Germinal center (tissue), 1 donor: ENCODE measurements at places on chromosomes 5 and 9.

- DNase-seq = no peak
Measured at GRCh38 chr9:20477940-20478620, 144.2 kb downstream of the MLLT3 start.

DNA sequence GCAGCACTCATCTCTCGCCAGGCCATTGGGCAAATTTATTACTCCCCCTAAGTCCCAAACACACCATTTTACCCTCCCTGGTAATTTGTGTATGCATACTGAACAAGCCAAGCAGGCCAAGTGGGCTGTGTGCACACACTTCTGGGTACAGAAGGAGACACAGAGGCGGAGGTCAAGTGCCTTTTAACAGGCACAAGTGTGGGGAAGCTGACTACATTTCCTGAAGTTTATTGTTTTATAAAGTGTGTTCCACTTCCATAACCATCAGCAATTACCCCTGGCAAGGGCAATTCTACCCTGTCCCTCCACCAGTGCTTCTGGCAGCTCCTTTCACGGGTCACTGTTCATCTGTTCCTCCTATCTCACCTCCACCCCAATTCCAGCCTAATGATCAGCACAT lies 93.9 kb downstream of the SETX start:
- DNase-seq = no peak

DNA sequence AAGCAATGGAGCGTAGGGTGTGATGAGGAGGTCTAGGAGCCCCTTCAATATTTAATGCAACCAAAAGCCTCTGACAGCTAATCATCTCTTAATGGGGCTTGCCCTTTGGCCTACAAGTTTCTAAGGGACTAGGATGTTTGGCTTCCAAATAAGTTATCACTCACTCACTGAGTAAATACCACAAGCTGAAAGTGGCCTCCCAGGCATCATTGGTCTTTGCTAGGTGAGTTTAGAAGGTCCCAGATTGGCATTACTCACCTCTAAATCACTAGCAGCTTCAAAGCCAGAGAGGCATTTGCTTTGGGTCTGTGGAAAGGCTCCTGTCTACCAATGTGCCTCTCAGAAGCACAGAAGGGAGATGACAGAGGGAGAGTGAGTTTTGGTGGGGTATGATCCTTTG lies 344.2 kb downstream of the NTRK2 start:
- no peak for DNase-seq

DNA sequence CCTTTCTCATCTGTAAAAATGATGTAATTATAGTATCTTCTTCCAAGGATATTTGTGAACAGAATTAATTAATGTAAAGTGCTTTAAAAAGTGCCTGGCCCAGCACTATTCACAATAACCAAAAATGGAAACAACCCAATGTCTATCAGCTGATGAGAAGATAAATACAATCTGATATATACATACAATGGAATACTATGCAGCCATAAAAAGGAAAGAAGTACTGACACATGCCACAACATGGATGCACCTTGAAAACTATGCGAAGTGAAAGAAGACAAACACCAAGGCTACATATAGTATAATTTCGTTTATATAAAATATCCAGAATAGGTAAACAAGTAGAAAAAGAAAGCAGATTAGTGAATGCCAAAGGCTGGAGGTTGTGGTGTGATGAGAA lies 24.1 kb downstream of the DPYSL3 start:
- DNase-seq = no peak

DNA sequence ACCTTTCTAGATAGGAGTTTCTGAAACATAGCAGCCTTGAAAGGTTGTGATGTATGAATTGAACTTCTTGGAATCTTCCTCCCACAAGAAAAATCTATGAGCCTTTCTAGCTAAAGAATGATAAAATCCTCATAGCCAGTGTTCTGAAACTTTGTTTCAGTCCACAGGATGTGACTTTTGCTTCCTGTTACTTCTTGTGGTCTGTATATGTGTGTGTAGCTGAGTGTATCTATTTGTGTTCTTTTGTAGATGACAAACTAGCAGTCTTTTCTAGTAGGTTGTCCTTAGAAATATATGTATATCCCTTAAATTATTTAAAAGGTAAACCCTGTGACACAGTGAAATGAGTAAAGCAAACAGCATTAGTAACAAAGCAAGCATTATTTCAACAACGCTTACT lies 188.8 kb downstream of the MRPS30 start:
- no peak for DNase-seq

- no peak for DNase-seq
Measured at GRCh38 chr5:82106756-82107155, 134.9 kb downstream of the ATG10 start.

DNA sequence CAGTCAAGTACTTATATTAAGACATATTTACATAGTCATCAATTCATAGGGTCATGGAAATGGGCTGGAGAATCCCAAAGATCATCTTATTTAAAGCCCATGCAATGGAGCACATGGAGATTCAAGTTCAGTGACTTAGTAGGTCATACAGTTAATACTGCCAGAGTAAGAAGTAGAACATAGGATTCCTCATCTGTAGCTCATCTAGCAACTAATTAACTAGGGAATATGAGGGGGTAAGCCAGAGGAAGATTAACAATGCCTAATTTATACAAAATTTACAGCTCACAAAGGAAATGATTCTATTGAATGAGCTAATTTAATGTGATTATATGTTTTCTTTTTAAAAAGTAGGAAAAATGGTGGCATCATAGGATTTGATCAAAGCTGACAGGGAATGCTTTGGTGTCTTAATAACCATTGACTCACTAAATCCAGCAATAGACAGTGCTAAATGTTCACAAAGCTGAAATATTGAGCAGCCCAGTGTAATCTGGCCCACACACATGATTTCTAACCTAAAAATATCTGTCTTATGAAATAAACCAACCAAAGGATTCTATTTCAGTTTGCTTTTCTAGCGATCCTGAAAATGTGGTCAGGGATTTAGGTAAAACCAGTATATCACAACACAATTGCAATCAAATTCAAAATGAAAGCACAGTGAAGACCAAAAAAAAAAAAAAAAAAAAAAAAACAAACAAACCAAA lies 53.3 kb downstream of the PRDM6 start:
- DNase-seq = no peak

DNA sequence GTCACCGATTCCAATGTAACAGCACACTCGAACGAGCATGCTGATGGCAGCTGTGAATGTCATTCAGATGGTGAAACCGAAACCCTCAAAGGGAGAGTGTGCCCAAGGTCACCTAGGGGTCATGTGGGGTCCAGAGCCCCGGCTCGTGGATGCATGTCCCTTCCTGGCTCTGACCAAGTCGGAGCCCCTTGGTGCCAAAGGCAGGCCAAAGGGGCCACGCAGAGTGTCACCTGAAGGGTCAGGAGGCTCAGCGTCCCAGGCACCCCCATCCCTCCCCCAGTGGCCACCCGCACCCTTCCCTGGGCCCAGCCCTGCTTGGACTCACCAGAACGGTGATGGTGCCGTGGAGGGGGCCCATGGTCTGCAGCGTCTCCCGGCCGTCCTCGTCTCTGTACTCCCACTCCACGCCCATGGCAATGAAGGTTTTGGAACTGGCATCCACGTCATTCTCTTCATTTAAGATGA lies 69.5 kb downstream of the ZNF354C start:
- DNase-seq = no peak

DNA sequence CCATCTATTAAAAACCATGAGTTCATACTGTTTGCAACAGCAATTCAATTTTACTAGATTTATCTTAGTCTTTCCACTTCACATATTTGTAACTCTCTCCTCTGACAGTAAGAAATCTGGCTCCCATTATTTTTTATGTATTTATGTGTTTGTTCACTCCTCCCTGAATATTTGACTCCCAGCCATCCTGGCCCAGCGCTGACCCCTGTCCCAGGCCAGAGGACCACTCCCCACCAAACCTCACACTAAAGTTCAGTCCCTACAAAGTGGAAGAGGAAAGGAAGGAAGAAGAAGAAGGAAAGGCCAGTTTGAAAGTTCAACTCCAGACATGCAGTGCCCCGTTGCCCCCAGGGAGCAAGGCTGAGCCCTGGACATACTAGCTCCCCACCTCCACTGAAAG lies 271.8 kb downstream of the ADAMTSL1 start:
- DNase-seq = no peak

GRCh38 chr5:142872795-142873194 lies 102.6 kb downstream of the ARHGAP26 start:
- DNase-seq = no peak
